HFF-Myc (cell line): ENCODE measurements at places on chromosomes 2 and 18.

DNA sequence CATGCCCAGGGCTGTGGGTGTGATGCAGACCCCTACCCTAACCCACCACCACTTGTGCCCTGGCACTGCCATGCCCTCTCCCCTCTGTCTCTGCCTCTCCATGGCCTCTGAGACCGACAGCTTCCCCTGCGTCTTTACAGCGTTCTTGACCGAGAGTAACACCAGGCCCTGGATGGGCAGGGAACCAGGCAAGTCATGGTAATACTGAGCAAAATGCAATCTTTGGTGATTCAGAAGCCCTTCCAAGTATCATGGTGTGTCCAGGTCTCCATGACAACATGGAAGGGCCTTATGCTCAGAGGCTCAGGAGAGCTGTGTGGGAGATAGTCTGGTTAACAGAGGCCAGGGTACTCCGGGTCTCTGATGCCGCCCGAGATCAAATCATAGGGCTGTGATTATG is 176.1 kb downstream of the KLHL29 start:
- no peak for DNase-seq

DNA sequence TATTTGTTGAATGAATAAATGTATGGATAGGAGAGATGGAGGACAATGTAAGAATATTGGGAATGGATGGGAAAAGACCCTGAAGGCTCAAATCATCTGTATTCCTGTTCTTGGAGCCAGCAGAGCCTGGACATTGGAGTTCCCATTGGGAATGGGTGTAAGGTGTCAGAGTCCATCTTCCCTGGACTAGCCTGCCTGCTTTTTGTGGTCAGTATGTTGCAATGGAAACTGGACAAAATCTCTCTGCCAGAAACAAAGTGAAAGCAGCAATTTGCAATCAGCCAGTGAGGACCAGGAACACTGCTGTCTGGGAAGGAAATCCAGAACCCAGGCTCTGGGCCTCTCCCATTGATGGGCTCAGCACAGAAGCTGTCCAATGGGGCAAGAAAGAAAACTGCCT is 83.5 kb upstream of the SKOR2 start:
- no peak for DNase-seq

DNA sequence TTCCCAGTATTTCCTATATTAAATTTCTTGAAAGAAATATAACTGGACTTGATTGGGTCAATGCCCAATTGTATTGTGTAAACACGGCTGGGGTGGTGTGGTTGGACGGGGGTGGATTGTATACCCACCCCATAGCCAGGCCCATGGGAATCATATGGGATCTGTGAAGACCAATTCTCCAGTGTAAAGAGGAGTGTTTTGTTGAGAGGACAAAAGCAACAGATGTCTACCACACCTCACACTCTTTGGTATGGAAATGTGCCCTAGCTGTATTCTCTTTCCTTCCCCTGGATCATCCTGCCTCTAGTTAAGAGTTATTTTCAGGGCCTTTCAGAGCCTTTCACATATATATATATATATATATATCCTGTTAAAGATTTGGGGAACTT is 57.5 kb upstream of the TGIF1 start:
- no peak for DNase-seq

DNA sequence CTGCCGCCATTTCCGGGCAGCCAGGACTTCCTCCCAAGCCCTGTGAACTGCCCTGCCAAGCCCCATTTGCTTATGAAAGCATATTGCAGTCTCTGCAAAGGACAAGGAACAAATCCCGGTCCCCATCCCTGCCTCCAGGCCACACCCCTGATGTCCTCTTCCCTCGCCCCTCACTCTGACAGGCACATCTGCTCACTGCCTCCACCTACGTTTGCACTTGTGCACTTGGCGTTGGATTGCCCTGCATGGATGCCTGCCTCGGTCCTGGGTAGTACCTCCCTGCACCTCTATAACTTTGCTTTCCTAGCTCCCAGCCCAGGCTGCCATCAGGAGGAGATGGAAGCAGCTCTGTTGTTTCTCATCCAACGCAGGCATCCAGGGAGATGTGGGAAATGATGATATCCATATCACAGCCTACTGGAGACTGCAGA is 19.6 kb upstream of the RPL31 start:
- DNase-seq, result no peak

- DNase-seq, result no peak
Measured at GRCh38 chr18:3329872-3330271, 67.9 kb downstream of the MYL12B start.

DNA sequence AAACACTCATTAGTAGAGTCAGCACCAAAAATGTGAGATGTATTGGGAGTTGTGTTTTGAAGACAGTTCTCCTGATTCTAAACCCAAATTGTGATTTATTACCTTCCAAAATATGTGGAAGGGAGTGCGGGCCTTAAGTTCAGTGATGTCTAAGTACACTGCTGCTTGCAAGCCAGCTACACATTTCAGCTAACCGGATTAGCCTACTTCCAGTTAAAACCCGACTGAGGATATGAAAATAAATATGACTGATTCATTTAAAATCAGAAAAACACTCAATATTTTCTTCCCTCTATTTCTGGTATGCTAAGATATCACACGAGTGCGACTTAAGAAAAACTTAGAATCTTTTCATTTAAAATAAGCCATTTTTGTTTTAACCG is 907 bp downstream of the FHL2 start:
- no peak for DNase-seq

DNA sequence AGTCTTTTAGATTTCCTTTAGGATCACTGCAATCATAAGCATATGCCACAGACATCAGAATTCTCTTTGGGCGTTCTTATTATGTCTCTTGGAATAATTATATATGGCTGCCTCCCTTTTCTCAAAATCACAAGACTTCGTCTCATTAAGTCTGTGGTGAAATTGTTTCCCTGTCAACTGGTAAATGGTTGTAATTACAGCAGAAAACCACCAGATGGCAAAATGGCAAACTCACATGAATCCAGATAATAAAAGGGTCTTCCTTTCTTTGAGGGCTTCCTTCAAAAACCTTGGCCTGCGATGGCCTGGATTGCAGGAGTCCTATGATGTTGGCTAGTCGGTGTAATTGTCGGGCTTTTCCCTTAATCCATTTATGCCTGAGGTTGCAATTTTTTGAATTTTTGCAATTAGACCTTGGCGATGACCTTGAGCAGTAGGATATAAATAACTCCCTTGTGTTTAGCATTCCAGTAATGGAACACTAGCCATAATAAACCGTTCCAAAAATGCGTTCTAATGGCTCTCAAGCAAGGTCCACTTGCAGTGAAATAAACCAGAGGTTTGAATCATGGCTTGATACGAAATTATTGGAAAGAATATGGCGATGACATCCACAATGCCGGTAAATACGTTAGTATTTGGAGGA is 656.4 kb downstream of the MBD2 start:
- no peak for DNase-seq

GRCh38 chr2:134715932-134716643 is 2.7 kb downstream of the TMEM163 start:
- no peak for DNase-seq
